Fibroblast of skin of right quadriceps (primary cell): ENCODE measurements at places on chromosomes 5 and 9.

DNA sequence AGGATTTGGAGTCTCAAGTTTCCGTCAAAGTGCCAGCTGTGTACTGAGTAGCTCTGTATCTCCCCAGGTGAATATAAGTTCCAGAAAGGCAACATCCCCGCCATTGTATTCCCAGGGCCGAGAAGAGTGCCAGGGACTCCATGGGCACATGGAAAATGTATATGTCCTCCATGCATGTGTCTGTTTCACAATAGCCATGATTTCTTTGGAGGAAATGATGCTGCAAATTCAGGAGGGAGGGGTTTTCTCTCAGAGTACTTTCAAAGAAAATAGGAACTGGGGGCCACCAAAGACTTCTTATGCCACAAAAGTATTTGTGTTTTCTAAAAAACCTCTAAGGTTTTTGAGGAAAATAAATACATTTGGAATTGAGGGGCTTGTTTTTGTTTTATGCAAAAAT is 524.6 kb downstream of the BNC2 start:
- DNase-seq = no peak

DNA sequence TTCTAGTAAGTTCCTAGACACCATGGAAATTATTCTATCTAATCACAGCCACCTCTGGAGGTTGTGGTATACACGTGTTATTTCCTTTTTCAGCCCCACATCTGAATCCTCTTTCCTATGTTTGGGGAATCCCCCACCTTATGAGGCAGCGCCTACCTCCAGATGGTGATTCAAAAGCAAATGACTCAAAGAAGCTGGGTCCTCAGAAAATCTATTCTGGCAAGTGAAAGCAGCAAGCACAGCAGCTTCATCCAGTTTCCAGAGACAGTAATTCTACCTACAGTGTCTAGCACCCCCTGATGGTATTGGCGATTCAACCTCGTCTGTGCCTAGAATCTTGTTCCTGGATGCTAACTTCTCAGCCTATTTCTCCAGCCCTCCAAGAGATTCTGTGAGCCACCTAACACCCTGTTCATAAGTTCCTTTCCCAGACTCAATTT is 43.0 kb downstream of the STRBP start:
- DNase-seq = peak; percentile 61

- DNase-seq = peak; percentile 20
Observed at GRCh38 chr5:100634937-100635534, 99.9 kb downstream of the FAM174A start.

DNA sequence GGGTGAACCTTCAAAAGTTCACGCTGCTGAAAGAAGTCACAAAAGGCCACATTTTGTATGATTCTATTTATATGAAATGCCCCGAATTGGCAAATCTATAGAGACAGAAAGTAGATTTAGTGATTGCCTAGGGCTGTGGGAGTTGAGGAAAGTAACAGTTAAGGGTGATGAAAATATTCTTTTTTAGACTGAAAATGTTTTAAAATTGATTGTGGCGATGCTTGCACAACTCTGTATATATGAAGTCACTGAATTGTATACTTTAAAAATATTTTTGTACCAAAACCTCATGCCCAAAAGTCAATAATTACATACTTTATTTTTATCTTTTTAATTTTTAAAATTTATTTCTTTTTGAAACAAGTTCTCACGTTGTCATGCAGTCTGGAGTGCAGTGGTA is 30.3 kb downstream of the HSPA4 start:
- DNase-seq = no peak

DNA sequence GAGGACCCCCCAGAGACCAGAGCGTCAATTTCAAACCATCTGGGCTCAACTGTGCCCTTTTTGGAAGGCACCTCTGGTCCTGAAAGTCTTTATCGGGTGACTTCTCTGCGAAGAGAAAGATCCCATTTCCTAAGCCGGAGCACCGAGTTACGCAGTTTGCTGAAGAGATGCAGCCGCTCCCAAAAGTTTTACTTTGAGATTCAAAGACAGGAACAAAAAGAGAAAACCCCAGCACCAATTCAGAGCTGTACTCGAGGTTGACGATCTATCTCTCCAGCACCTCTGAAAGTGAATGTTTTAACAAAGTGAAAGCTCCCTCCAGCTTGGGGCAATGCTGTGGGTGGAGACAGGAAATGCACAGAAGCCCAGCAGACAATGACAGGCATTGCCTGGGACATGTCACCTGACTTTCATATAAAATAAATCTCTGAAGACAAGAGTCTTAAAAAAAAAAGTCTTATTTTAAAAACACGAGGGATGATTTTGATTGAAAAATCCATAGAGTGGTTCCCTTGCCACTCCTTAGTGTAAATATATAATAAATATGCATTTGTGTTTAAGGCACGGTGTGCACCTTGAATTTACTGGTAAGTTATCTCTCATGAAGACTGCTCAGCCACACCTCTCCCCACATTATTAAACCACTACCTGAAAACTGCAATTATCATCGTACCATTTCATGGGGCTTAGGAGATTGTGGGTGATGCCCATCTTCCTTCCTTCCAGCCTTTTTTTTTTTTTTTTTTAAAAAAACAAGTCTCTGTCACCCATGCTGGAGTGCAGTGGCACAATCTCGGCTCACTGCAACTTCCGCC is 79.9 kb downstream of the FNBP1 start:
- peak; percentile 50 for DNase-seq
